Stimulated activated CD4-positive, alpha-beta T cell treated with anti-CD3 and anti-CD28 coated beads, Interleukin-4, amount 100 ng/mL, for 4 hours (primary cell): ENCODE measurements at places on chromosomes 4 and X.

GRCh38 chr4:152708796-152709195, 29.0 kb upstream of the TMEM154 start:
- DNase-seq = no peak

- DNase-seq = no peak
Measured at GRCh38 chr4:183920512-183920911, 15.4 kb downstream of the STOX2 start.

GRCh38 chr4:93313197-93313596, 515.4 kb upstream of the ATOH1 start:
- no peak for DNase-seq

- no peak for DNase-seq
Measured at GRCh38 chrX:134571796-134572195, 86.5 kb downstream of the PLAC1 start.

DNA sequence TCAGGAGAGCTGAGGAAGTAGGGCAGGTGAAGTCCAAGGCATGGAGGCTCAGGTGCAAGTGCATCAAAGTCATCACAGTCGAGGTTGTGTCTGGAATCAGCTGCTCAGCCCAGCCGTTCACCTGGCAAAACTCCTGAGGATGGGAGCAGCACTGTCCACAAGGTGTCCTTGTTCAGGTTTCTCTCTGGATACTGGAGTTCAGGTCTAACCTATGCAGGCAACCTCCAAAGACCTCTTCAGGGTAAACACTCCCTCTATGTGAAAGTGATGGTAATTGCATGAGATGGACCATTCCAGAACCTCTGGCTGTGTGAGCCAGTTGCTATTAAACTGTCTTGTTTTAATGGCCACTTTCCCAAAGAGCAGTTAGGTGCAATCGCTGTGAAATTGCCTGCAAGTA, 120.2 kb upstream of the PSAPL1 start:
- no peak for DNase-seq

GRCh38 chr4:24196785-24197184, 306.9 kb upstream of the PPARGC1A start:
- no peak for DNase-seq

GRCh38 chr4:179040259-179040658, 1598.0 kb upstream of the AGA start:
- no peak for DNase-seq
